ENCODE measurements at places on chromosomes 16 and 17. TPM values are rescaled to one million over a fixed set of nuclear protein-coding genes. Genes with fewer than 3 reads are reported as not detected.

GRCh38 chr17:51275381-51275780 is 15.0 kb downstream of the UTP18 start:
- no peak for DNase-seq

IRX3 gene
- polyA plus RNA-seq = 63.1 TPM

DNA sequence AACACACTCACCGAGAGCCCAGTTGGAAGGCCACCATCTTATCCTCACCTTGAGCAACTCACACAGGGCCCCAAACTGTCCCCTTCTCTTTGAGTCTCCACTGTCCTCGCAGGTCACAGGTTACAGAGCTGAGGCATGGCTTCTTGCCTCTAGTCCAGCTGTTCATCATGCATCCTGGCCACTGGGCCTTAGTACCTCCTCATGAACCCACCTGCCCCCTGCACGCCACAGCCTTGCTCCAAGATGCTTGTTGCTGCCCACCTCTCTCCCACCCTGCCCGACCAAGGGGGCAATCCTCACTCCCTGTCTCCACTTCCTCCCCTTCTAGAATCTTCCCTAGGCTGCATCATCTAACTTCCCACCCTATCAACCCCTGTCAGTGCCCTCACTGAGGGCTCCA is 17.1 kb downstream of the CDH5 start:
- DNase-seq = no peak

- no peak for DNase-seq
These were observed 69.8 kb upstream of the PLCG2 start for GRCh38 chr16:81709016-81709900.

- no peak for DNase-seq
These were observed 95.0 kb downstream of the RPTOR start for GRCh38 chr17:80639658-80640057.

DNA sequence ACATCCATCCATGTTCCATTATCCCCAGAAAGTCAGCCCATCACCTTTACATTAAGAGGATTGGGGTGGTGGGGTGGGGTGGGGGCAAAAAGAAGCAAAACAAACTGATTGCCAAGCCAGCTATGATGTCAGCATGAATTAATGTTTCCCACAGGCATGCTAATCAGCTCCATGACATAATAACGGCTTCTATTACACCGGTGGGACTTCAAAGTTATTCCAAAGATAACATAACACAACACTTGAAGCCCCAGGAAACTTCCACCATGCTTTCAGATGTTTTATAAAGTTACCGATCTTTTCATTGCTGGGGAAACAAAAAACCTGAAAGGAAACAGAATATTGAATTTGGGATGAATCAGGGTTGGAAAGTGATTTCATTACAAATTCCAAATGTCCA is 155.9 kb upstream of the IRX5 start:
- no peak for DNase-seq

GRCh38 chr17:70332356-70333210 is 163.3 kb downstream of the KCNJ2 start:
- DNase-seq = no peak

DNA sequence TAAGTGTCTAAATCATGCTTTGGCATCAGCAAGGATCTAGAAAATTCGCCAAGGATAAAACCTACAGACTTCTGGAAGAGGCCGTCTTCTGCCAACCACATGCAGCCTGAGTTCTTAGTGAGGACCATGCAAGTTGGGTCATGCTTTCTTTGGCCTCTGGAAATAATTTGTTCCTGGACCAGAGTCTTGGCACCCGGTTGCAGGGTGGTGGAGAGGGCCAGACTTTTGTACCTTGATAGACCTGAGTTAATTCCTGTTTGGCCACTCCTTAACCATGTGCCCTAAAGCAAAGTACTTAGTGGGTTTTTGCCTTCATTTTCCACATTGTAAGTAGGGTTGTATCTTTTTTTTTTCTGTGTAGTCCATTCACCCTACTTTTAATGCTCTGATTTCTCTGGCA is 283.4 kb upstream of the IRX5 start:
- DNase-seq = no peak

GRCh38 chr17:1060991-1061390 is 64.1 kb downstream of the TIMM22 start:
- DNase-seq = no peak

DNA sequence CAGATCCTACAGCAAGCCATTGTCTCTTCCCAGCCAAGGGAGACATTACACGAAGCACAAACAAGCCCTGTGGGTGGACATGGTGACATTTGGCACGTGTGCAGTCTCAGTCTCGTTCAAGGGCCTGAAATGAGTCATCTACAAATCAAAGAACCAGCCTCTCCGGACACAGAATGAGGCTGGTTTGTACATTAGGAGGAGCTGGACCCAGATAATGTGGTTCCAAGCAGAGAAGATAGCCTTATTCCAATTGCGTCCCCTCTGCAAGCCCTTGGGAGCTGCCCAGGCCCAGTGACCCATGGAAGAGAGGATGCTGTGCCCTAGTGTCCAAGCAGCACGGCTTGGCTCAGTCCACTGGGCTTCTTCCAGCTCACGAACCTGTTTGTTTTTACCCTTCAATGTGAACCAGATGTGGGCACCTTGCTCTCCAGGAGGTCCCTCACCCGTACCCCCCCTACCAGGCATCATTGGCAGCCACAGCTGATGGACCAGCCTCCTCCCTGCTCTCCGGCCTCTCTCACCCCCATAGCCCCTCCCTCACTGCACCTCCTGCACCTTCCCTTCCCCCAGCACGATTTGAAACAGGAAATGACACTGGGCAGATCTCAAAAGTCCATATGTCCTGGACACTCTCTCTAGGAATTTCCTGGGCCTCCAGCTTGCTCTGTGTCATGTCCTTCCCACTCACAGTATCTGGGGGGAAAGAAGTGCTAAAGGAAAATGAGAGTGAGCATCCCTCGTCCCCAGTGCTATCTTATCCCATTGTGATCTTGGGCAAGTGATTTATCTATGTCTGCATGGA is 26.2 kb downstream of the KPNA2 start:
- no peak for DNase-seq

GRCh38 chr17:58112970-58113631 is 29.9 kb downstream of the DYNLL2 start:
- peak; percentile 64 for DNase-seq

UTS2R gene
- polyA plus RNA-seq = not detected

ERI2 gene
- polyA plus RNA-seq = 47.9 TPM

GRCh38 chr16:4372578-4373355 is 1.1 kb downstream of the VASN start:
- no peak for DNase-seq

GRCh38 chr17:31721291-31722025 is 137.6 kb downstream of the COPRS start:
- no peak for DNase-seq

DNA sequence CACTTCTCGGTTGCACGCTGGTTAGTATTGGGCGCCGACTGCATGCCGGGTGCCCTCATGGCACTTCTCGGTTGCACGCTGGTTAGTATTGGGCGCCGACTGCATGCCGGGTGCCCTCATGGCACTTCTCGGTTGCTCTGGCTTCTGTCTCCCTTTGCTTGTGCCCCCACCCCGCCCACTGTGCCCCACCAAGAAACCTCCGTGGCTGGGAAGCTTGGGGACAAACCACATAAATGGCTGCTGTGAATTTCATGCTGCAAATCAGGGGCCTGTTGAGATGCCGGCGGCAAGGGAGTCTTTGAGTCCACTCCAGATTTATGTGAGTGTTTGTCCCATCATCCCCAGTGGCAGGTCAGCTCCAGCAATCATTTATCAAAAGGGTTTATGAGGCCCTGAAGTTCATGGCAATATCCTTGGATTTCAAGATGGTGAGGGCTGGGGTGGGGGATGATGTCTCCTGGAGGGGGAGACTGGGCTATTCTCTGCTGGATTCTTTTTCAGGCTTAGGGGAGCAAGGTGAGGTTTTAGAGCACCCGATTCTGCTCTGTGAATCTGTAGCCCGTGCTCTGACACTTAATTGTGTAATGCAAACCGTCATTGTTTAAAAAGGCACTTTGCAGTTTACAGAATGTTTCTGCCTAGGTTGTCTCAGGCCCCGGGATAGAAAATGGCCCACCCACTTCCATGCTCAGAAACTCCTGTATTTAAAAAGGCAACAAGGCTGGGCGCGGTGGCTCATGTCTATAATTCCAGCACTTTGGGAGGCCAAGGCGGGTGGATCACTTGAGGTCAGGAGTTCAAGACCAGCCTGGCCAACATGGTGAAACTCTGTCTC is 51.2 kb upstream of the CIBAR2 start:
- DNase-seq = no peak

GRCh38 chr16:66605177-66605978 is 874 bp downstream of the CMTM3 start:
- DNase-seq = peak; percentile 56

GRCh38 chr16:19210280-19210924 is 42.4 kb downstream of the SYT17 start:
- DNase-seq = no peak

RAB26 gene
- polyA plus RNA-seq = 1.5 TPM

- no peak for DNase-seq
These were observed 86.7 kb upstream of the XYLT1 start for GRCh38 chr16:17557480-17557879.

DNA sequence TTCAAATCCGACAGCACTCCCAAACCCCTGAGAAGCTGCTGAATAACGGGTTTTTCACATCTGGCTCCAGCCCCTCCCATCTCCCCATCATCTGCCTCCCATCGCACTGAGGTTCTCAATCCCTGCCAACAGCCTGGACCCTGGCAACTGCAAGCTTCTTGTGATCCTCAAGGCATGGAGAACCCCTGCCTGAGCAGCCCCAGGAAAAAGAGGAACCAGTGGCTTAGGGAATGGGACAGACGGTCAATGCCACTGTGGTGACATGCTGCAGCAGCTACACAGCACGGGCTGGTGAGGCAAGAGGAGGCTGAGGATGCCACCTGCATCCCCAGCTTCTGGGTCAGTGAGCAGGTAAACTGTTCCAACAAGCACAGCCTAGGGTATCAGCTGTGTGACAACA is 3.3 kb upstream of the MBTPS1 start:
- no peak for DNase-seq

CFAP97D1 gene
- 0.05 TPM for polyA plus RNA-seq

- no peak for DNase-seq
These were observed 12.2 kb upstream of the ZNF267 start for GRCh38 chr16:31861455-31861854.

GRCh38 chr17:21049457-21049856 is 6.6 kb upstream of the USP22 start:
- no peak for DNase-seq

Measured in right lung (tissue), 10 donors.